ENCODE measurements at places on chromosomes 7 and 10.

DNA sequence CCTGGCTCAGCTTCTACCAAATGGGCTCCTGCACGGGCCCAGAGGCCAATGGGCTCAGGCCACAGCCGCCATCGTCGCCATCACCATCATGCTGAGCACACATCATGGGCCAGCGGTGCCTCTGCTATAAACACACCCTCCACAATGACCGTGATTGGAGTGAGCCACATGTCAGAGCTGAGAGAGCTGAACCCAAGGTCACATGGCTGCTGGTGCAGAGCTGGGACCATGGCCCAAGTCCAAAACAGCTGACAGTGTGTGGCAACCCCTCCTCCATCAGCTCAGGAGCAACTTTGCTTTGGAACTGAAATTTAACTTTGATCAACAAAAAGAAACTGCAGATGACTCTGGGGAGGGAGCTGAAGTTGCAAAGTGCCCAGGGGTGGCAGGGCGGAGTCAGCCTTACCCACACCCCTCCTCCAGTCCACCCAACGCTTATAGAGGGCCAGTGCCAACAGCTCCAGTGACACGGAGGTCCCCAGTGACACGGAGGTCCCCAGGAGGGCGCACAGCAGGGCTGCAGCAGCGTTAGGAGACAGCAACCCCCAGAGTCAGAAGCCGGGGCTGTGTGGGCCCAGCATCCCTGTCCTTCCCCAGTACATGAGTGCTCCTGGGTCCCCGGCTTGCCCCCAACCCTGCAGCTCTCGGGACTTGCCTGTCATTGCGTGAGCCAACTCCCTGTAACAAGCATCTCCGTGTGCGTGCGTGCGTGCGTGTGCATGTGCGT is 249.6 kb downstream of the ELFN1 start:
- no peak for DNase-seq

DNA sequence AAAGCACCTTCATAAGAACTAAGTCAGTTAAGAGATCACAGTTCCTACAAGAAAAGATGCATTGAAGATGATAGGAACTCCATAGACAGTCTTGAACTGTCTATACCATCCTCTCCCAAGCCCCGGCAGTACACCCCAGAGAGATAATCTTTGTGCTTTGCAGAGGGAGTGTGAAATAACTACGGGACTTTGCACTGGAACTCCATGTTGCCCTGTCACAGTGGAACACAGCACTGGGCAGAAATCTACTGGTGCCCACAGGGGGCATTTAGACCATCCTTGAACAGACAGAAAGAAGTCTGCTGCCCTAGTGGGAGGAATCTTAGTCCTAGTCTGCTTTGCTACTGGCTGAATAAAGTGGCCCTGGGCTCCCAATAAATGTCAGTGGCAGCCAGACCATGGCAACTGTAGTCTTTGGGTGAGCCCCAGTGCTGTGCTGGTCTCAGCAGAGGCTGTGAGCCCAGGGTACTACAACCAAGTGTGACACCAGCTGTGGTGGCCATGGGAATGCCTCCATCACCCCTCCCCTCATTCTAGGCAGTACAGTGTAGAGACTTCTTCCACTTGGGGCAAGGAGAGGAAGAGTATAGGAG is 107.7 kb upstream of the TMEM168 start:
- DNase-seq: no peak

DNA sequence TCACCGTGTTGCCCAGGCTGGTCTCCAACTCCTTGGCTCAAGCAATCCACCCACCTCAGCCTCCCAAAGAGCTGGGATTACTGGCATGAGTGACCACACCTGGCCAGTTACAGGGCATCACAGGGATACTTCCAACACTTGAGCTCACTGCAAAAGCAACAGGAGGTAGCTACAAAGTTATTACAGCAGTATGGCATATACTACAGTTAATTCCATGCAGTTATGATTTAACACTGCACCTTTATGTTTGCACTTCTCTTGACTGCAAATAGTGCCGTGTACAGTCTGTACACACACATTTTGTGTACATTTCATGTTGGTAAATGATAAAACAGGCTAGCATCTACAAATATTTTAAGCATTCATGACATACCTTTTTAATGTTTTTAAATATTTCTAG is 21.3 kb downstream of the SRPK2 start:
- no peak for DNase-seq

DNA sequence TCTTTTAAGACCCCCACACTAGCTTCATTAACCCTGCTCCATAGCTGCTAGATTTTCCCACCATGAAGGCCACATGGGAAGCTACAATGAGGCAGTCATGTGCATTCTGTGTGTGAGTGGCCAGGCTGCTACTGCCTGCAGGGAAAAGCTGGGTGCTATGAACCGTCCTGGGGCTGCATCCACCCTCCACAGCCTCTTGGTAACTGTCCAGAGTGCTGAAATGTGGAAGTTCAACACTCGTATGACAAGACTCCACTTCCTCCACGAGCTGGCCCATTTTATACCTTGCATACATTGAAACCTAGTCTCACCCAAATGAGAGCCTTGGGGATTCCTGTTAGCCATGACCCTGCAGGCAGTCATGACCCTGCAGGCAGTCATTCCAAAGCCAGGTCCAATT is 59.4 kb downstream of the CUZD1 start:
- DNase-seq: peak; percentile 18

- DNase-seq: no peak
These were observed 131.7 kb upstream of the EEPD1 start for GRCh38 chr7:36021367-36021766.

DNA sequence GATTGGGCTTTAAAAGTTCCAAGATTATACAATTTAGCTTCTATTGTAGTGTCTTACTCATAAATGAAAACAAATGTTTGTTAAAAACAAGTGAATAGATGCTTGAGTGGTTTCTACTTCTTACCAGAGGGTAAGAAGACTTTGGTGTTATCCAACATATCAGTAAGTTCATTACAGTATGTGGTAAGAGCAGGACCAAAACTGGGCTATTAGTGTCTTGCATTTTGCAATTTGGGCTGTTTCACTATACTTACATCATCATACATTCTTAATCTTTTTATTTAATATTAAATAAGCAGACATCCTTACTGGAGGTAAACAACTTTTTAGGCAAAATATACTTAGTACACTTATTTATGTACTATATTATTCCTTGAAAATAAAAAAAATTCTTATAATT is 248.4 kb upstream of the HGF start:
- DNase-seq: no peak

DNA sequence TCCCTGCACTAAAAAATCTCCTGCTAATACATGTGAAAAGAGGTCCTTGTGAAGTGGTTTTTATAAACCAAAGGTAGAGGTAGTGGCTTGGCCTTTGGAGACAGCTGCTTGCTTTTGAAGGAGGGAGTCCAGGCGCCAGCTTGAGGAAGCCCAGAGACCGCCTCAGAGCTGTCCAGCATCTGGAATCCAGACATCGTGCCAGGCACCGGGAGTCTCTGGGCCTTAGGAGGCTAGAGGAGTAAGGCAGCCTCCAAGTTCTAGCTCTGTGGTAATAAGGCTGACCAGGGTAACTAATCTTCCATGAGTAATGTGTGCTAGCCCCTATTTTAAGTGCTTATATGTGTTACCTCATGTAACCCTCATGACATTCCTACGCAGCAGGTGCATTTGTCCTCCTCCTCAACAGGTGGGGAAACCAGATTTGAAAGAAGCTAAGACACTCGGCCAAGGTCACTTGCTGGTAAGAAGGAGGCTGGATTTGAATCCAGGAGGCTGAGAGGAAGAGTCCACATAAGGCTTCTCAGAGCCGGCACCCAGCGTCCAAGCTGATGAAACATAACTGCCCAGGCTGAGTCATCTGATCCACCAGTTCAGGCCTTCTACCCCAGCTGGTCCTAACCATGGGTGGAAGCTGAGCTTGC is 26.1 kb downstream of the PRLHR start:
- no peak for DNase-seq

GRCh38 chr7:64876792-64877713 is 26.0 kb upstream of the ZNF273 start:
- DNase-seq: peak; percentile 57

DNA sequence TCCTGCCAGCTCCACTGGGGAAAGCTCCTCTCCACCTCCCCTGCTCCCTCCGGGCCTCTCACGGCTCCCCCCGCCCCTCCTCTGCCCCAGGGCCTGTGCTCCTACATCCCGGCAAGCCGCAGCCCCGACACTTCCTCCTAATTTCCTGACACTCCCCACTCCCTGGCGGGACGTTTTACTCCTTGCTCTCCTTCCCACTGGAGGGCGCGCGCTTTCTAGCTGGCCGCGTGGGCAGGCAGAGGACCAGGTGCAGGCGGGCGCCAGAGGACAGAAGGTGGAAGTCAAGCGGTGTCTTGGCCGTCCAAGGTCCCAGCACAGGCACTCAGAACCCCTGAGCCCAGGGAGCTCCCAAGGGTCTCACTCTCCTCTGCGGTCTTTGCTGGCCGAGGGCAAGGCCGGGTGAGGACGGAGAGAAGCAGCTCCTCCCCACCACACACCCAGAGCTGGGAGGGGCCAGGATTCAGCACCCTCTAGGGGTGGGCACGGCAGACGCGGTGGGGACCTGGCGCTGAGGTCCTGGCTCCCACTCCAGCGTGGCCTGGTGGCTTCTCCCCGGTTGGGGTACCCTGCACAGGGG is 19.1 kb downstream of the ADAM8 start:
- DNase-seq: no peak

DNA sequence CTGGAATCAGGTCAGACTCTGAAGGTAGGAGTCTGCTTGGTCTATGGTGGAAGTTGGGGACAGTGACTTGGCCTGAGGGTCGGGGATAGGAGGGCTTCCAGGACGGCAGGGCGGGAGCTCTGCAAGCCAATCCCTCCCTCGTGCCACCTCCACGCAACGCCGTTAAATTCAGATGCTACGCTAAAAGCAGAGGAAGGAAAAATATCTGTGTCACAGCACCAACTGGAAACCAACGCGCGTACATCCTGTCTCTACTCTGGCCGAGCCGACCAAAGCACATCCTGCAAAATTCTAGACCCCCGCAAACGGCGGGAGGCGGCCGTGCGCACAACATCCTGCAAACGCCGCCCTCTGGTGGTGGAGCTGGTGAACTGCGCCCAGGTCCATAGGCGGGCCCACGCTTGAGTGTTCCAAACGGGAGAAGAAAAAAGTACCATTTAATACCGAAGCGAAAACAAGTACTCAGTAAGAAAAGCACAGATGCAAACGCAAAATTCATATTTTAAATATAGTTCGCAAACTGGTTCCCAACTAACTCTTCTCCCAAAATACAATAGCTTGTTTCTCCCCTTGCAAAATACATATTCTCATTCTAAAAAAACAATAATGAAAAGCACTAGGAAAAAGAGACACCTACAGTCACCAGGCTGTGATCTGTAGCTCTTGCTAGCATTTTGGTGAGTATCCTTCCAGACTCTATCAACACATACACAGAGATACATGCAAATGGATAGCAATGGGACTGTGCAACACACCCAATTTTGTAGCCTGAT is 45.7 kb upstream of the HSPA12A start:
- DNase-seq: peak; percentile 9

DNA sequence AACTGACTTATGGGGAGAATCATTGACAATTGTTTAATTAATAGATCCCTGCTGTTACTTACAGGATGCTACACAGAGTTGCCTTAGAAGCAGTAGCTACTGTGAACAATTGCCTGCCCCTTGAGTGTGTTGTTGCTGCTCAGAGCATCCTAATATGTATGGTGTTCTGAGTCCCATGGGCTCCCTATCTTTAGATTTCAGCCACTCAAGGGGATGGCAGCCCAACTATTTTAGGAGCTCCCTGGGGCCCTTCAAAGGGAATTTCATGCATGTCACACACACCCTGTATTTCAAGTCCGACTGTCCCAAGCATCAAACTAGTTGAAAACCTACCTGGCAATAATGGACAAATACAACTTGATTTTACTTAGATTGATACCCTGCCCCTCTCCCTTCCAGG is 111.2 kb downstream of the NOC3L start:
- no peak for DNase-seq

DNA sequence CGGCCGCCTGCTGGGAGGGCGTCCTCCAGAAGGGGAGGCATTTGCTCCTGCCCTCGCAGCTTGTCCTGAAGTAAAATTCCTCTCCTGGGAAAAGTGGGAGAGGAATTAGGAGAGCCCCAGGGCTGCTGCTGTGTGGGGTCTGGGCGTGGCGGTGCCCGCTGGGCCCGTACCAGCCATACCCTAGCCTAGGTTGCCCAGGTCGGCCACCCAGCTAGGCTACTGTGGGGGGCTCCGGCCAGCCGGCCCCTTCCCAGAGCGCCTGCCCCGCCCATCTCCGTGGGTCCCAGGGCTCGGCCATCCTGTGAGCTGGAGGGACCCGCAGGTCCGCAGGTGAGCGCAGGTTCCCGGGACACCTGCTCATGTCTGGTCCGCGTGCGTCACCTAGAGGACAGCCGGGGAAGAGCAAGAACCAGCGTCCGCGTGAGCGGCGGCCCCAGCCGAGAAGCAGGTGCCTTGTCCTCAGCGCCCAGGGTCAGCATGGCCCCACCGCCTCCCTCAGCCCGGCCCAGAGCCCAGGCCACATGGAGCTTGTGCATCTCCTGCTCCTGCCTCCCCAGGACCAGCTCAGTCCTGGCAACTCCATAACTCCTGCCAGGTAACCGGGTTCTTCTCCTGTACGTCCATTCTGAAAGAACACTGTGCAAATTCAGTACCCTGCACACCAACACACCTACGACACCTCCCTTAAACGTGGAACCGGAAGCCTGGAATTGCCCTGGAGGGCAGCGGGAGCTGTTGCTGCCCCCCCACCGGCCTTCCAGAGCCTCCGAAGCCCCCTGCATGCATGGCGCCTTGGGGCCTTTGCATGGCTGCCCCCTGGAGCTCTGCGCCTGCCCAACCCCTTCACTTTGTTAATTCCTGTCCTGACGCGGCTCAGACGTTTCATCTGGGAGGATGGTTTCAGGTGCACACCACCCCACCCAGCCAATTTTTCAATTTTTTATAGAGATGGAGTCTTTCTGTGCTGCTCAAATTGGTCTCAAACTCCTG is 22.8 kb upstream of the FOXL3 start:
- DNase-seq: no peak

- no peak for DNase-seq
These were observed 21.5 kb downstream of the C10orf53 start for GRCh38 chr10:49700997-49701396.

DNA sequence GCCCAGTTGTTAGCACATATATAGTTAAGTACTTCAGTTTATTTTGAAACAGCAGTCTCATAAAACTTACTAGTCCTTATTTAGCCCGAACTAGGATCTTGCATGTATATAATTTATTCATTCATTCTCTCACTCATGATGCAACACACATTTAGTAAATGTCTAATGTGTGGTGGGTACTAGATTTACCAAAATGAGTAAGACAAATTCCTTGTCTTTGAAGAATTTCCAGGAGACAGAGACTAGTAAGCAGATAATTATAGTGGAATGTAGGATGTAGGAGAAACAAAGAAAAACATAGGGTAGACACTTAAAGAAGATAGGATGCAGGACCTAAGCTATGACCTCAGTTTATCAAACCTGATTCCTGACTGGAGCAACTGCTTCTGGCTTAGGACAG is 120.2 kb upstream of the AMPH start:
- no peak for DNase-seq

DNA sequence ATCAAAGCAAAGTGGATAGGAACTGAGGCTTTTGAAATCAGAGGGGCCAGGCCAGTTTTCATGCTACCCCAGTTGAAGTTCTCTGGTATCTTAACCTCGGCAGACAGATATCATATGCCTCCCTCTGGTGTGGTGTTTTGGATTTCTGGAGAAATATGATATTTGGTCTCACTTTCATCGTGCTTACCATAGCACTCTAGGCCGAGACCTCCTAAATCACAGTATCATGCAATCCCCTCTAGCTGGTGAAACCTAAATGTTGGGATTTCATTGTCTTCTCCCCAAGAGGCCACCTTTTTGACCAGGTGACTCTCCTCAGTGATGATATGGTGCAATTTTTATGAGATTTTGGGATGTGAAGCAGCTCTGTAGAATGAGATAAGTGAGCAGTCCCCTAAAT is 183.5 kb downstream of the CREB5 start:
- no peak for DNase-seq
